Activated naive CD4-positive, alpha-beta T cell treated with anti-CD3 and anti-CD28 coated beads, Interleukin-2, amount 50 U/mL, for 72 hours (primary cell): ENCODE measurements at places on chromosomes 16 and 17.

- no peak for DNase-seq
Measured at GRCh38 chr17:76077584-76078110, 1.3 kb upstream of the ZACN start.

- DNase-seq = no peak
Measured at GRCh38 chr16:14111713-14112538, 40.8 kb downstream of the MRTFB start.

DNA sequence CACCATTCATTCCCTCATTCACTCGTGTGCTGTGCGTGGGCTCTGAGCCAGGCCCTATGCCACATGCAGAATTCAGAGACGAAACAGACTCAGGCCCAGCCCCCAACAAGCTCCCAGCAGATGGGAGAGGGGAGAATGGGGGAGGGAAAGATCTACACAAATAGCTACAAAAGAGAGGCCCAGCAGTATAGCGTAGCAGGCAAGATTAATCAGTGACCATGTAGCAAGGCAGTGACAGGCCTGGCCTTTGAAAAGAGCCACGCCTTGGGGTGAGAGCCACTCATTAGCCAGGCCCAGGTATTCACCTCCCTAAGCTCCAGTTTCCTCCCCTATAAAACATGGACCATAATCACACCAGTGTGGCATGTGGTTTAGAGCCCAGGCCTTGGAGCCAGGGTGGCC, 16.4 kb upstream of the KRT19 start:
- no peak for DNase-seq

DNA sequence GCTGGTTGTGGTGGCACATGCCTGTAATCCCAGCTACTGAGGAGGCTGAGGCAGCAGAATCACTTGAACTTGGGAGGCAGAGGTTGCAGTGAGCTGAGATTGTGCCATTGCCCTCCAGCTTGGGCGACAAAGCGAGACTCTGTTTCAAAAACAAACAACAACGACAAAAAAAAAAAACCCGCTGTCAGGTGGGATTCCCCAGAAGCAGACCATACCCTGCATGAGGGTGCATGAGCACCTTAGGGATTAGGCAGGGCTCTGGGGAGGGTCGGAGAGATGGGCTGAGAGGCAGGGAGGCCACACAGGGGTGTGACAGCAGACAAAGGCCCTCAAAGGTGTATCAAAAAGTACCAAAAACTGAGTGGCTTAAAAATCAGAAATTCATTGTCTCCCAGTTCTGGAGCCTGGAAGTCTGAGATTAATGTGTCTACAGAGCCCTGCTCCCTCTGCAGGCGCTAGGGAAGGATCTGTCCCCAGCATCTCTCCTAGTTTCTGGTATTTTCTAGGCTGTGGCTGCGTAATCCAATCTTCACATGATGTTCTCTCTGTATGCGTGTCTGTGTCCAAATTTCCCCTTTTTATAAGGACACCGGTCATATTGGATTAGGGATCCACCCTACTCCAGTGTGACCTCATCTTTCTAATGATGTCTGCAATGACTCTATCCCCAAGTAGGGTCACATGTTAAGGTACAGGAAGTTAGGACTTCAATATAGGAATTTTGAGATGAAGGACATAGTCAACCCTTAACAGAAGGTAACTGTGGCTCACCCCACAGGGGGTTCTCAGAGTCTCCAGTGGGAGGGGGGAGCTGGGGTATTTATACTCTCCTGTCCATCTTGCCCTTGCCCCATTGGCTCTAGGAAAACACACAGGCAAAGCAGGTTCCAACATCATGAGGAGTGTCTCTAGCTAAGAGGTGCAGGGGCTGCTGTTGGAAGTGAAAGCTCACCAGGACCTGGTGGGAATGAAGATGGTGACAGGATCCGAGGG, 13.6 kb upstream of the TVP23A start:
- DNase-seq = no peak

GRCh38 chr16:84593825-84594724, 23.8 kb downstream of the COTL1 start:
- peak; percentile 76 for DNase-seq

- no peak for DNase-seq
Measured at GRCh38 chr17:58096892-58097291, 13.7 kb downstream of the DYNLL2 start.

- no peak for DNase-seq
Measured at GRCh38 chr16:2769675-2770056, 7.4 kb downstream of the ELOB start.

DNA sequence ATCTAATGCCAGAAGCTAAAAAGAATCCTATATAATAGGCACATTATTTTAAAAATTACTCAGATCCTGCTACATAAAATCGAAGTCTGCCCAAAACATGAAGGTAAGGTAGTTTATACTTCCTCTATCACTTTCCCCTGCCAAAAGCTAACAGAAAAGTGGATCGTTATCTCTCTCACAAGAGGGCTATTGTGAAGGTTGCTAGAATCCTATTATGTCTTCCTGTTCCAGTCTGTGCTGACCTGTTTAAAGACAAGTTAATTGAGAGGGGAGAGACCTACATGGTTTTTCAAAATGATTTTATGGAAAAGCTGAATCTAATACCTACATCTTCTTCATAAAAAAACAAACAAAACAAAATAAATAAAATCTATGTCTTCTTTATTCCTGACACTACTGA, 1410.9 kb upstream of the CDH8 start:
- no peak for DNase-seq

GRCh38 chr17:18362698-18363100, 651 bp downstream of the SHMT1 start:
- DNase-seq = peak; percentile 18

GRCh38 chr17:81566461-81567126, 14.4 kb upstream of the FAAP100 start:
- DNase-seq = no peak

DNA sequence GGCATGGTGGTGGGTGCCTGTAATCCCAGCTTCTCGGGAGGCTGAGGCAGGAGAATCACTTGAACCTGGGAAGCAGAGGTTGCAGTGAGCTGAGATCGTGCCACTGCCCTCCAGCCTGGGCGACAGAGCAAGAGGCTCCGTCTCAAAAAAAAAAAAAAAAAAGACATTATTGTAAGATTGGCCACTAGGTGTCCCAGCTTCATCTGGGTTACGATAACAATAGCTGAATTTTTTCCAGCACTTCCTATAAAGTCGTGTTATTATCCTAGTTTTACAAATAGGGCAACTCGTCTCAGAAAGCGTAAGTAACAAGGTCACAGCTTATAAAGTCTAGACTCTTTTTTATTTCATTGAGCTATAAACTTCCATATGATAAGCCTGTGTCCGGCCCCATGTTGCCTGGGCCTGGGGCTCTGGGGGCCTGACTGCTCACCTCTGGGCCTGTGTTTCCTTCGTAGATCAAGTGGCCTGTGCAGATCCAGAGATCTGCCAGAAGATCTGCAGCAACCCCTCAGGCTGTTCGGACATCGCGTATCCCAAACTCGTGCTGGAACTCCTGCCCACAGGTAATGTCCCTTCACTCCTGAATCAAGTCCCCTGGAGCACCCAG, 60.5 kb downstream of the SLC5A11 start:
- DNase-seq = no peak

DNA sequence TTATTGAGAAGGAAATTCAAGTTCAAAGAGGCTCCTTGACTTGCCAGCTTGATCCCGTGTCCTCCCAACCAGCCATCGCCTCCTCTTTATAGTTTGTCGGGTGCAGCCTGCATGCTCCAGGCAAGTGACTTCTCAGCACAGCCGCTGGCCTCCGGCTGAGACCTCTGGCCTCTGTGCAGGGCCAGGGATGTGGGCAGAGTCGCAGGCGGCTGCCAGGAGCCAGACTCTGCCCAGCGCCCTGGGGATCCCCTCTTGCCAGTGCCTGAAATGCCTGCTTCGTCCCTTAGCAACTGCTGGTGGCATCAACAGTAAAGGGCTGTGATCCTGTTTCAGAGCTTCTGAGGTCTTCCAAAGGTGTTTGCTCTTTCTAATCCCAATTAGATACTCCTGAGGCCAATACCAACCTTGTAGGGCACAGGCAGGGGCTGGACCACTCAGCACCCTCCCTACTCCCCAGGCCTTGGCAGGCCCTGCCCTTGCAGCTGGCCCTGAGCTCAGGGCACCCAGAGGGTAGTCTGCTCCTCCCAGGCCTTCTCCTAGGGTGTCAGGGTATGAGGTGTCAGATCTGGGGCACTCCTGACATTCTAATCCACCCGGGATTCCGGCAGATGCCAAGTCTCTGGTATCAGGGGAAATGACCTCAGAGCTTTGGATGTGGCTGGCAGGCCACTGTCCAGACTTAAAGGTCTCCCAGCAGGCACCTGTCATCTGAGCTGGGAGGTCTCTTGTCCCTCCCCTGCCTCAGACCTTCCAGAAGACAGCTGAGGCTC, 68.0 kb upstream of the SIAH1 start:
- DNase-seq = no peak

- DNase-seq = no peak
Measured at GRCh38 chr16:12600116-12600515, 203.6 kb downstream of the CPPED1 start.

- no peak for DNase-seq
Measured at GRCh38 chr16:52383640-52384292, 163.2 kb downstream of the TOX3 start.

DNA sequence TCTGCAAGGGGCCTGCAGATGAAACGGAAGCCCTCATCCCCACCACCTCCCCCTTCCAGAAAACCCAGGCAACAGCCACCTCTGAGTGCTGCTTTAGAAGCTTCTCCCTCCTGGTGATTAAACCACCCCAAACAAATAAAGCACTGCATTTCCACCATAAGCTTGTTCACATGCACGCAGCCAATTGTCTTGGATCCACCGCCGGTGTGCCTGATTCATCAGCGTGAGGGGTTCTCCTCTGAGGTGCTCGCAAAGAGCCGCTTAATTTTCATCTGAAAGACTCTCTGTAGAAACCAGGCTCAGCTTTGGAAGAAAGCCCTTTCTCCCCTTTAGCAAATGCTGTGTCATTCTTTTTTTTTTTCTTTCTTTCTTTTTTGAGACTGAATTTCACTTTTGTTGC, 155.2 kb upstream of the EEF2KMT start:
- DNase-seq = no peak

DNA sequence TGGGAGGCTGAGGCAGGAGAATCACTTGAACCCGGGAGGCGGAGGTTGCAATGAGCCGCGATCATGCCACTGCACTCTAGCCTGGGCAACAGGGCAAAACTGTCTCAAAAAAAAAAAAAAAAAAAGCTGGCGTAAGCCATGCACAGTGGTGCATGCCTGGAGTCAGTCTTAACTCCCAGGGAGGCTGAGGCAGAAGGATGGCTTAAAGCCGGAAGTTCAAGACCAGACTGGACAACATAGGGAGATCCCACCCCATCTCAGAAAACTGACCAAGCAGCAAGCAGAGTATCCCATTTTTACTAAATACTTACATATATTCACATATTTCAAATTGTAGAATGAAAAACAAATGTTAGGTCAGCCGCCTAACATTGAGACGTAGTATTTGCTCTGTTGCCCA, 4.6 kb downstream of the NT5C start:
- no peak for DNase-seq

DNA sequence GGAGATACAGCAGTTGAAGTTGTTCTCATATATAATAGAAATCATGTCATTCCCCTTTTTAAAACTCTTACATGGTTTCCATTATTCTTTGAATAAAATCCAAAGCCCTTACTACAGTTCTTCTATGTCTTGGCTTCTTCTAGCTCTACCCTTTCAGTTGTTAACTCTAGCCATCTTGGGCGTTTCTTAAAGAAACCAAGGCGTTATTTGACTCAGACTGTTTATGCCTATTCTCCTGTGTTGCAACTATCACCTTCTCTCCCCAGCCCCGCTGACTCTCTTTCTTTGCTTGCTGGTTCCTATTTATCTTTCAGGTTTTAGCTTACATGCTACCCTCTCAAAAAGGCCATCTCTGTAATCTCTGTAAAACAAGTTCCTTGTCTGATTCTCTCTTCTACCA, 32.7 kb downstream of the NFATC3 start:
- DNase-seq = no peak

DNA sequence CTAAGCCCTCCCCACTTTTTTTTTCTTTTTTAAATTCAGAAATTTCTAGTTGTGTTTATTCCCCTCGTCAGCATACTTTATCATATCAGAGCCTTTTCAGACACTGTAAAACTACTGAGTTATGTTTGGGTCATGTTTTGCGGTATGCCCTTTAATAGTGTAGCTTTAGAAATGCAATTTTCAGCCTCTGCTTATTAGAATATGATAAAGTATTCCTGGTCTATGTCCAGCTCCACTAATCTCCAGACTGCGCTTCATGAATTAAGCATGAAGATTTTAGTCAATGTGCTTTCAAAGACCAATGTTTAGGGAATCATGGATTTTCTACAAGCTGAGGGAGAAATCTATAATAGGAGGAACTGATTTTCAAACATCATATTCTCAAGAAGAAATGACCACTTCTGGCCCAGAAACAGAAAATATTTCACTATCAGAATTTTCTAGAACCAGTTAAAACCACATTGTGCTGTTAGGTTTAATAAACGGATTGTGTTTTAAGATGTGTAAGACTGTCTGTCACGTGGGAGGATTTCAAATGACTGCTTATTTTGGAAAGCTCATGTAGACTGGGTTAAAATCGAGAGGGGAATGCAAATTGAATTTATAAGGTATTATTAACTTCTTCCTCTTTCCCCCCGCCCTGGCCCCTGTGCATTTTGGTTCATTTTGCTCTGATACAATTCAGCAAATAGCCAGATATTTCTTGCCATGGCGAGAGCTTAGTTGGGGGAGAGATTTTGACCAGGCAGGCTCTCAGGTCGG, 498.5 kb downstream of the WWOX start:
- DNase-seq = no peak

GRCh38 chr16:50281391-50282009, 15.1 kb downstream of the ADCY7 start:
- DNase-seq = no peak

- DNase-seq = no peak
Measured at GRCh38 chr17:35866341-35866950, 2.2 kb downstream of the HEATR9 start.

- DNase-seq = no peak
Measured at GRCh38 chr17:41551365-41551764, 20.5 kb downstream of the KRT9 start.

DNA sequence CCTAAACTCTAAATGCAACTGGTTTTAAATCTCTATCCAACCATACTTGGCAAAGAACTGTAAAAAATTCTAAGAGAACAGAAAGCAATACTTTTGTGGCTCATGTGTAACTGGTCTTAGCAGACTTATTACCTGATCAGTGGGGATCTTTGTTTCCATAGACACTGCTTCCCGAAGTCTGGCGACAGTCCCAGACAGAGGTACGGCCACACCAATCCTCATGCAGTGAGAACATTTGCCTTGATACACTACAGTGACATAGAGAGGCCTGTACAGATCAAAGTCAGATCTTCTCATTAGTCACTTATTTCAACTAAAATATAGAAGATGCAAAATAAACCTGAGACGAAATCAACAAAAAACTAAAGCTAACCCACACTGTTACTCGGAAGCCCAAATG, 43.9 kb downstream of the USP31 start:
- DNase-seq = no peak

- DNase-seq = no peak
Measured at GRCh38 chr16:86101897-86102157, 202.9 kb downstream of the IRF8 start.

GRCh38 chr17:38733982-38734973, 4.1 kb downstream of the CISD3 start:
- DNase-seq = no peak
